GM23248 (cell line): ENCODE measurements at places on chromosomes 4 and X. TPM values are rescaled to one million over a fixed set of nuclear protein-coding genes. Genes with fewer than 3 reads are reported as not detected.

- H3K27me3 ChIP-seq, result no peaks in the 10 kb centered on the region
- H3K36me3 ChIP-seq, result no peaks in the 10 kb centered on the region
- H3K4me3 ChIP-seq, result no peak overlapping the region
- H3K4me1 ChIP-seq, result no peaks in the 10 kb centered on the region
- H3K27ac ChIP-seq, result no peak overlapping the region
- peak; percentile 63 for DNase-seq
These were observed 1295.8 kb upstream of the TENM3 start for GRCh38 chr4:180947425-180947824.

DNA sequence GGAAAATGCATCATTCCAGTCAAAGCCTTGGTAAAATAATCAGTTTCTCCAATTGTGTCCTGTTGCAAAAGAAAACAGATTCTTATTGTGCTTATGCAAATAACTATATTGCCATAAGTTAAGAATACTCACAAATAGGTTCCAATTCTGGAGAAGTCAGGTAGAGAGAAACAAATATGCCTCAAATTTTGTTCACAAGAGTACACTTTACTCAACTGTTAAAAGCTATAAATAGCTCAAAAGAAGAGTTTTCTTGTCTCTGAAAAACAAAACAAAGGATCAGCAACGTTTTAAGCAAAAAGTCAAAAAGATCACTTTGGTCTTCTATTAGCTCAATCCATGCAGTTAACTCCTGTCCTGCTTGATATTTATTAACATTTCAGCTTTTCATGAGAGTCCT lies 21.9 kb downstream of the SYTL5 start:
- H3K4me3 ChIP-seq, result no peak overlapping the region
- no peaks in the 10 kb centered on the region for H3K27me3 ChIP-seq
- no peaks in the 10 kb centered on the region for H3K36me3 ChIP-seq
- DNase-seq, result no peak
- no peak overlapping the region for H3K27ac ChIP-seq

REPS2 gene
- polyA plus RNA-seq, result 0.03 TPM in 2 replicates

GRCh38 chrX:69959712-69960111 lies 90.0 kb downstream of the AWAT2 start:
- H3K4me3 ChIP-seq, result no peak overlapping the region
- H3K27ac ChIP-seq, result no peak overlapping the region
- no peaks in the 10 kb centered on the region for H3K27me3 ChIP-seq

GRCh38 chr4:15013585-15013984 lies 11.3 kb downstream of the CPEB2 start:
- no peak for DNase-seq
- no peaks in the 10 kb centered on the region for H3K27me3 ChIP-seq
- peaks cover 69% of the 10 kb centered on the region for H3K36me3 ChIP-seq
- no peak overlapping the region for H3K27ac ChIP-seq
- no peaks in the 10 kb centered on the region for H3K4me1 ChIP-seq

CPE gene
- 51.0 and 53.9 TPM in 2 replicates for polyA plus RNA-seq

DNA sequence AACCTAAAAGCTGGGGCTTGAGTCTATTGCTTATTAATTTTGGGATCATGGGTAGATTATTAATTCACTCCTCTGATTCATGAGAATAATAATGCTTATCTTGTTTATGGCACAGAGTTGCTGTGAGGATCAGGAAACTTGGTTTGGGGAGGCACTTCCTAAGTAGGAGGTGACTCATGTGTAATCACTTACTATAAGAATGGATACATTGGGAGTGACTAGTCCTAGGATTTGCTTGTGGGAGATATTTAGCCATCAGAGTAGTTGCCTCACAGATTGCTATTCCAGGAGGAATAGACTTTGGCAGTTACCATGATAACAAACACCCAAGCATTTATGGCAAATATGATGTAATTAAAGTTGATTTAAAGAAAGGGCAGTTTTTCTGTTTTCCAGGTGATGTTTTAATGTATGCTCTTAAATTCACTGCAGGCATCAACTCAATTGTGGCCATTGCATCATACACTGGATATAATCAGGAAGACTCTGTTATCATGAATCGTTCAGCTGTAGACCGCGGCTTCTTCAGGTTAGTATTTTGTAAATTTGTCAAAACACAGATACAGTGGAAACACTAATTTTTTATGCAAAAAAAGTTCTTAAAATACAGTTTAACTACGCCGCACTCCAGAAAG lies 41.9 kb downstream of the POLR2B start:
- H3K27me3 ChIP-seq, result no peaks in the 10 kb centered on the region
- peaks cover 54% of the 10 kb centered on the region for H3K36me3 ChIP-seq
- peak; percentile 91 for DNase-seq
- H3K4me1 ChIP-seq, result peaks cover 41% of the 10 kb centered on the region
- H3K27ac ChIP-seq, result peak overlapping the region; percentile 75

BMX gene
- polyA plus RNA-seq, result not detected in 2 replicates
